CD4-positive, alpha-beta T cell treated with Interleukin-21 for 1 hour (primary cell): ENCODE measurements at places on chromosomes 1 and 21.

GRCh38 chr1:225940385-225941151 lies 452 bp downstream of the LEFTY2 start:
- DNase-seq: no peak

DNA sequence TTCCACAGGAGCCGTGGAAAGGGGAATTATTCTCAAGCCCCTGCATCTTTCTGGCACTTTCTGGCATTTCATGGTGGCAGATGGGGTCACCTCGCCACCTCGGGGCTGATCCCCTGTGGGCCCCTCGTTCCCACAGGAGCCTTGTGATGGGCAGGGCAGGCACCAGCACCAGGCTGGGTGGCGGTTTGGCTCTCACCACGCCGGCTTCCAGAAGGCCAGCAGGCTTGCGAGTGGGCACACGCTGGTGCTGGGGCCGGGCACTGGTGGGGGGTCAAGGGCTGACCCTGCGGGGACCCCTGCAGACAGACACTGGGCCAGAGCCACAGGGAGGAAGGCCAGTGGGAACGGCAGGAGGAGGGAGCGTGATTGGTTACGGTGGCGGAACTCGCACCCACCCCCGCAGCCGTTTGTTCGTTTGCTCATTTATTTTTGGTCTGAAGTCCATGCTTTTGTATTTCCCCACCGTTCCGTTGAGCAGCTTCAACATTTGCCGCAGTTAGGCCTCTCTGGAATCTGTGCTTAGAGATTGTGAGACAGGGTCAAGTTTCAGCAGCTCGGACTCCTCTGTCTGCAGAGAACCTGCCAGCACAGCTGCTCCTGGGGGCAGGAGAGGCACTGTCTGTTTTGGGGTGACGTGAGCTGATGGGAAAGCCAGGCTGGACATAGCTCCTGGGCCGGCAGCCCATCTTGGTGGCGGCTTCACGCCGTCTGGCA lies 5.3 kb downstream of the COL18A1 start:
- DNase-seq: no peak

DNA sequence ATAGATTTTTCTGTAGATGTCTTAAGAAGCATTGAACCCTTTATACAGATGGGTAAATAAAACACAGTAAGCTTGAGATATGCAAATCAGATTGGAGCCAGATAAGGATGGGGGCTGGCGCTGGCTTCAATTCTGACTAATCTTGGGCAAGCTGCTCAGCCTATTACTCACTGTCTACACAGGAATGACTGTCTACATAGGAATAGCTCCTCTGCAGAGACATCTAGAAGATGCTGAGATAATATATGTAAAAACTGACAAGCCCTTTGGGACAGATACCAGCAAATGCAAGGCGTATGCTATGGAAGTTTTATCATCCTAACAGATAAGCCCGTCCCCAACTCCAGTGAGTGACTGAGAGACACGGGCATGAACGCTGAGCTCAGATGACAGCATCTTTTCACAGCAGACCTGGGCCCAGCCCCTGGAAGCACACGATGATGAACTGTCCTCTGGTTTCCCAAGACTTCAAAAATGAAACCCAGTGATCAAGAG lies 1.7 kb downstream of the CLDN14 start:
- DNase-seq: no peak

DNA sequence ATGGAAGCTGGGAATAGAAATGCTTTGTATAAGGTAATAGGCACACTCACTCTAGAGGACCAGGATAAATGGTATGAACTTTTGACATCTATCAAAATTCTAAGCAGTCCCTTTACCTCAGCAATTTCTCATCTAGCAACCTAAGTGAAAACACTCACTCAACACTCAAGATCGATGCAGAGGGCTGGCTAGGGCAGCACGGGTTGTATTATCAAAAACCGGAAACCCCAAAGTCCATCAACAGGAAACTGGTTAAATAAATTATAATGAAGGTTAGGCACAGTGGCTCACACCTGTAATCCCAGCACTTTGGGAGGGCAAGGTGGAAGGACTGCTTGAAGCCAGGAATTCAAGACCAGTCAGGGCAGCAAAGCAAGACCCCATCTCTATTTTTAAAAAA lies 9.4 kb downstream of the USP48 start:
- peak; percentile 45 for DNase-seq

- peak; percentile 5 for DNase-seq
These were observed 1.1 kb upstream of the COA6 start for GRCh38 chr1:234372011-234372757.

DNA sequence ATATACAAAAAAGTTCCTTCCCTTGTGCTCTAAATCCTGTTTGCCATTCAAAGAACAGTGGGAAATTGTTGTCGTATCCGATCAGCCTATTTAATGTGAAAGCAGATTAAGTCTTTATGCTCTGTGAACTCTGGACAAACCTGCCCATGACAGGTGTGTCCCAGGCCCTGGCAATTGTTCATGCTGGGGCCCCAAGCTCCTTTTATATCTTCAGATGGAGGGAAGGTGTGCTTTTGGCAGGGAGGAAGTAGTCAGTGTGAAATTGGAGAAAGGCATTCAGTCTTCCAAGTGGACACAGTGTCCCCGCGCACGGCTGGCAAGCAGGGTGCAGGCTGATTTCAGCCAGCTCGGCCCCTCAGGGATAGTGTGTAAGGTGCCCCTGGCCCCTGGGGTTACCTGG lies 135.1 kb upstream of the F3 start:
- no peak for DNase-seq

DNA sequence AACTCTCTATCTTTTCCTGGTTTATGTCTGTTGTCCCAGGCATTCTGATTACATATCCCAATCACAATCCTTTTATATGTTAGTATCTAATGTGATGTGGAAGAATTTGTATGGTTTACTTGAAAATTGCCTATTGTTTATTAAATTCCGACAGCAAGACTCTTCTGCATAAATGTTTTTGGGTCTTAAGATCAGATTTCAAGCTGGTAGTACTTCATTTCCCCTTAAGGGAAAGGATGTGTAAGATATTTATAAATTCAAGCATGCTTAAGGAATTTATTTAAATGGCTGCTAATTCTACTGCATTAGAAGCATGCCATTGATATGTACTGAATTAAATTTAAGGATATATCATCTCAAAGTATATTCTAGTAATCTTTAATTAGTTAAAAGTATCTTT lies 20.4 kb upstream of the GPR88 start:
- no peak for DNase-seq

GRCh38 chr1:93635614-93636543 lies 45.8 kb downstream of the BCAR3 start:
- no peak for DNase-seq

GRCh38 chr1:150550222-150551050 lies 1.2 kb downstream of the ADAMTSL4 start:
- DNase-seq: no peak

- DNase-seq: no peak
These were observed 690.6 kb upstream of the ZP4 start for GRCh38 chr1:238581332-238581731.

- no peak for DNase-seq
These were observed 21.7 kb upstream of the S100A2 start for GRCh38 chr1:153587314-153587713.

DNA sequence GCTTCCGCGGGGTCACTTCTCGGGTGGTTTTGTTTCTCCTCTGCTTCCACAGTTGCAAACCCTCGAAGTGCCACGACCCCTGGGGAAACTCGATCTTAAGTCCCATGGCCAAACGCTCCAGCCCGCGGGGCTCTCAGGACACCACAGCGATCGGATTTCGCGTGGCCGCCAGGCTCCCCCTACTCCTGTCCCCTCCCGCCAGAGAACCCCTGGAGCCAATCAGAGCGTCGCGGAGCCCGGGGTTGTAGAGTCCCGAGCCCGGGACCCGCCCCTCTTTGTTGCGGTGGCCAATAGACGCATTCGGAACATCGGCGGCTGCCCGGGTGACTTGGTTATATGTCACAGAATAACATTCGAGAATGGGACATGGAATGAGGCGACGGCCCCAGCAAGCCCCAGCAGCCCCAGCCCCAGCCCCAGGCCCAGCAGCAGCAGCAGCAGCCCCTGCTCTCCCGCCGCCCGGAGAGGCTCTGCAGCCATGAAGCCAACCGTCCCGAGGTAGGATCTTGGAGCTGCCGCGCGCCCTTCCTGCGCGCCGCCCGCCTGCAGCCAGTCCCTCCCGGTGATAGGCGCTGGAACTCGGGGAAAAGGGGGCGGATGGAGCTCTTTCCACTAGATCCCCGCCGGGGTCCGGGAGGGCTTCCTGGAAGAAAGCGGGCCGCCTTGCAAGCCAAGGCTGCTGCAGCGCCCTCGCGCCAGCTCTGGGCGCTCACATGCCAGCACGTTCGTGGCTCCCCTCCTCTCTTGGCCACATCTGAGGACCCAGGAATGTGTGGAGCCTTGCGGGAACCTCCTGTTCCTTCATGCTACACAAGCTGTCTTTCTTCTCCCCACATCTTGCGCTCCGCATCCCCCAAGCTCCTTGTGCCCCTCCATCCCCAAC lies at the start of gene VASH2:
Gene VASH2 (plus strand): TSS at position 299 of the 883 bp plus-strand sequence. CDS start 1,002 bp downstream, outside the sequence.
- DNase-seq: peak; percentile 56

GRCh38 chr1:231836227-231836893 lies 209.8 kb downstream of the DISC1 start:
- no peak for DNase-seq

GRCh38 chr1:85330711-85331290 lies 54.4 kb upstream of the BCL10 start:
- DNase-seq: no peak

DNA sequence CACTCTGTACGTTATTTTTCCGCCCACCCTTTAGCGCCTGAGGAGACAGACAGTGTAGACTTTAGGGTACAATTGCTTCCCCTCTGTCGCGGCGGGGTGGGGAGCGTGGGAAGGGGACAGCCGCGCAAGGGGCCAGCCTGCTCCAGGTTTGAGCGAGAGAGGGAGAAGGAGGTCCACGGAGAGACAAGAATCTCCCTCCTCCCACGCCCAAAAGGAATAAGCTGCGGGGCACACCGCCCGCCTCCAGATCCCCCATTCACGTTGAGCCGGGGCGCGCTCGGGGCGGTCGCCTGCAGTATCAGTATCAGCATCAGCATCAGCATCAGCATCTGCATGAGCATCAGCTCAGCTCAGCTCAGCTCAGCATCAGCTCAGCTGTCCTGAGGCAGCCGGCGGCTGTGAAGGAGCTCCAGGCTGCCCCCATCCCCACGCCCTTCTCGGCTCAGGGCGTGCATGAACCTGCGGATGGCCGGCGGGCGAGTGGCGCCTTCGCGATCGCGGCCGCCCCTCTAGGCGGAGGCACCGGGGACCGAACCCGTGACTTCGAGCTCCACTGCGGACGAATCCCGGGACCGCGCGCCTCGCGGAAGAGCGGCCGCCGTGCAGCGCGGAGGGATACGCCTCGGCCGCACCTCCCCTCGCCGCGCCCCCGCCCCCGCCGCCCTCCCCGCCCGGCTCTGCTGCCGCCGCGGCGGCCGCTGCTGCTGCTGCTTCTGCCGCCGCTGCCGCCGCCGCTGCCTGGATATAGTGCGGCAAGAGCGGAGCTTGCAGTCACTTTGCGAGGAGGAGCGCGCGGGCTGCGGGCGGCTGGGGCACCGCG lies at the start of gene NCAM2:
Gene NCAM2 (plus strand): TSS at position 774 of the 820 bp plus-strand sequence.
- DNase-seq: peak; percentile 63

GRCh38 chr1:83704350-83704749 lies 294.6 kb downstream of the TTLL7 start:
- DNase-seq: no peak

GRCh38 chr1:111600886-111601386 lies 18.7 kb upstream of the RAP1A start:
- DNase-seq: no peak

GRCh38 chr1:237179503-237179902 lies 137.5 kb downstream of the RYR2 start:
- no peak for DNase-seq

DNA sequence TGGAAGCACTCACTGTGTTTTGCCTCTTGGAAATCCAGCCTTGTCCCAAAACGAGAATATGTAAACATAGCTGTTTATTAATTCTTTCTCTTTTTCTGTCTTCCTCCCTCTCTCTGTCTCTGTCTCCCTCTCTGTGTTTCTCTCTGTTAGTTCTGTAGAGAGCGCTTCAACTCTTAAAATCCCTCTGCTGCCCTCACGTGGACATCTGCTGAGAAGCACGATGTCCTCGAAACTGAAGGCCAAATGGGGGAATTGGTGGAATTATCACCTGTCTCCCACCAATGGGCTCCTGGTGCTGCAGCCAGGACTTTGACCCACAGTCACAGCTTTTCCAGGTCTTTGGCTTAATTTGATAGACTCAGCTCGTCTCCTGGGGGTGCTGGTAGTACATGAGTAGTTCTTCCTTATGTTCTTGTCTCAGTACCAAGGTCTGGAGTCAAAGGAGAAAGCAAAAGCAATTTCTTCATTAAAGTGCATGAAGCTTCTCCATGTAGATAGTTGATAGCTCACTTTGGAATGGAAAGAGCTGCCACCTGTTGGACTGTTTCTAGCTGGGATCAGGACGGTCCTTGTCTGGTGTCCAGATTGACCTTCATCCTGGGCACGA lies 5.5 kb upstream of the GBP6 start:
- DNase-seq: peak; percentile 88
